ENCODE measurements at places on chromosomes 16 and 17.

- no peak for DNase-seq
These were observed 3.7 kb upstream of the SLC6A2 start for GRCh38 chr16:55651841-55652824.

GRCh38 chr17:51155416-51155815 is 2.1 kb downstream of the NME1 start:
- DNase-seq = no peak

- DNase-seq = no peak
These were observed 35.2 kb upstream of the STH start for GRCh38 chr17:45963889-45964288.

DNA sequence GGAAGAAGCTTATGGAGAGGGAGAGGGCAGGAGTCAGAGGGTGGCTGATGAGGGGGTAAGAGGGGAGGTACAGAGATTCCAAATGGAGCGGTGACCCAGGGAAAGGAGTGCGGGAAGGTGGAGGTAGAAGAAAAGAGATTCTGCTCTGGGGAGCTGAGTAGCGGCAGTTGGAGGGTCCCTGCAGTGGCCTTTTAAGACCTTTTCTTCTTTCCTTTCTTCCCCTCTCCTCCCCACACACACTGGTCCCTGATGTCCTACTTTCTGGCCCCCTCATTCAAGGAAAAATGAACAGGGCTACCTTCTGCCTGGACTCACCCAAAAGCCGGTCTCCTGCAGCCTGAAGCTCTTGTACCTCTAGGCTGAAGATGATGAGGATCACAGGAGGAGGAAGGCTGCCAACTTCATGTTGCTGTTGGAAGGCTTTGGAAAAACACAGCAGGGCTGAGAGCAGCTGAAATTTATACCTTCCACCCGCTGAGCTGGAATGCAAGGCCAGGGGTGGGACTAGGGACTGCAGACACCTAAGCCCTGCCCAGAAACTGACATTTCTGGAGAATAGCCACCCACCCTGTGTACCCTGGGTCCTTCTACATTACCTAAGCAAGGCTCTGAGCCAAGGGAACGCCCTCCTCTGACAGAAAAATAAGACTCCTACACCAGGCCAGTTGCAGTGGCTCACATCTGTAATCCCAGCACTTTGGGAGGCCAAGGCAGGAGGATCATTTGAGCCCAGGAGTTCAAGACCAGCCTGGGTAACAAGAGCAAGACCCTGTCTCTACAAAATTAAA is 9.4 kb upstream of the HEATR6 start:
- peak; percentile 67 for DNase-seq

DNA sequence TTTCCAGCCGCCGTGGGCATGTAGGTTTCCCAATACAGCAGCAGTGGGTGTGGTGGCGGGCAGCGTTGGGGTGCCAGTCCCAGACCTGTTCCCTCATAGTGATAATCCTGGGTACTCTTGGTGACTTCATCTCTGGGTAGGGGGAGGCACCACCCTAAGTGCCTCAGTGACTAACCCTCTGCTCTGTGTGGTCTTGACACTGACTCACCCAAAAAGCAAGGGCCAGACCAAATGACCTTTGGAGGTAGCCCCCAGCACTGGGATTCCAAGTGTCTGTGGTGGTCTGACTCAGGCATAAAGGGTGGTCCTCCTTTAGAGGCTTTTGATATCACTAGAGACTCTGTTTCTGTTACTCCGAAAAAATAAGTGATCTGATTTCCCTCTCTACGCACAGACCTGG is 908 bp downstream of the CALB2 start:
- DNase-seq = no peak

GRCh38 chr17:16197276-16197675 is 18.1 kb downstream of the NCOR1 start:
- no peak for DNase-seq

DNA sequence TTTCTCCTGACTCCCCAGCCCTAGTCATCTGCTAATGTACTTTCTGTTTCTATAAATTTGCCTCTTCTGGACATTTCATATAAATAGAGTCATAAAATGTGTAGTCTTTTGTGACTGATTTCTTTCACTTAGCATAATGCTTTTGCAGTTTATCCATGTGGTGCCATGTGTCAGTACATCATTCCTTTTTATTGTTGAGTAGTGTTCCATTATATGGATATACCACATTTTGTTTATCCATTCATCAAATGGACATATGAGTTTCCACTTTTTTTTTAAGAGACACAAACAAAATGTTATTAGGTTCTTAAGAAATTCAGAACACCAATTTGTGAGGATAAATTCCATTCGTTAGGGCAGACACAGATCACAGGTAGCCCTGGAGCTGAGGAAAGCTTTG is 11.0 kb downstream of the DBF4B start:
- no peak for DNase-seq

DNA sequence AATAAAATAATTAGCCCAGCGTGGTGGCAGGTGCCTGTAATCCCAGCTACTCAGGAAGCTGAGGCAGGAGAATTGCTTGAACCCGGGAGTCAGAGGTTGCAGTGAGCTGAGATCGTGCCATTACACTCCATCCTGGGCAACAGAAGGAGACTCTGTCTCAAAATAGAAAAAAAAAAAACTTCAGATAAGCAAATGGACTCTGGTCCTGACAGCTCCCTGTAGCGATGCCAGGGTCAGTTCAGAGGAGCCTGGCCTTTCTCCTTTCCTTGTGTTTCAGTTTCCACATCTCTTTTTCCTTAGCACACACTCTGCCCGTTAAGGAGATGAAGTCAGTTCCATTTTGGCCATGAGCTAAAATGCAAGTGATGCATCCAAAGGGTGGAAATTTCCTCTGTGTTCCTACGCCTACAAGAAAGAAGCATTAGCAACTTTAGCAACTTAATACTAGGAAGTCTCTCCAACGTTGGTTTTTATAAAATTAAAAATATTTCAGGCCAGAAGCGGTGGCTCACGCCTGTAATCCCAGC is 11.6 kb upstream of the GRB2 start:
- DNase-seq = no peak

GRCh38 chr16:56872863-56873391 is 7.9 kb downstream of the SLC12A3 start:
- no peak for DNase-seq

GRCh38 chr16:78436846-78437245 is 337.4 kb downstream of the WWOX start:
- no peak for DNase-seq

GRCh38 chr16:53626161-53626560 is 77.5 kb downstream of the RPGRIP1L start:
- DNase-seq = no peak

DNA sequence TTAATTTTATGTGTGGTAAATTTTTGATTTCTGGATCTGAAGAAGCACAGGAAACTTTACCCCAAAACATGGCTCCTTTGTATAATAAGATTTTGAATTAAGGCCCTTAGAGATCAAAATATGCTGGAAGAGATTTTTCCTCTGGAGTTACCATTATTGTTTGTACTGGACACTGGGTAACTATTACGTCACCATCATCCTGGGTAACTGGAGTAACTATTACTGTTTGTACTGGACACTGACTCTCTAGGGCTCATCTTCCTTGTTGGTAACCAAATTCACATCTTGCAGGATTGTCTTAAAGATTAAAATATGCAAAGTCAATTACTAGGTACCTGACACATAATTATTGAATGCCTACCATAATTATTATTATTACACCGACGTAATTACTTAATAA is 593.8 kb upstream of the GOT2 start:
- DNase-seq = no peak

- DNase-seq = peak; percentile 44
These were observed 238.7 kb upstream of the TBX2 start for GRCh38 chr17:61160789-61161445.

GRCh38 chr16:53761962-53762703 is 58.2 kb downstream of the FTO start:
- no peak for DNase-seq

GRCh38 chr17:31596382-31597323 is 205.2 kb downstream of the RAB11FIP4 start:
- peak; percentile 99 for DNase-seq

GRCh38 chr17:57436565-57436964 is 180.2 kb downstream of the MSI2 start:
- no peak for DNase-seq

GRCh38 chr16:1363501-1364041 is 11.8 kb downstream of the GNPTG start:
- peak; percentile 14 for DNase-seq

- no peak for DNase-seq
These were observed 67.5 kb downstream of the GNAO1 start for GRCh38 chr16:56258508-56259424.

DNA sequence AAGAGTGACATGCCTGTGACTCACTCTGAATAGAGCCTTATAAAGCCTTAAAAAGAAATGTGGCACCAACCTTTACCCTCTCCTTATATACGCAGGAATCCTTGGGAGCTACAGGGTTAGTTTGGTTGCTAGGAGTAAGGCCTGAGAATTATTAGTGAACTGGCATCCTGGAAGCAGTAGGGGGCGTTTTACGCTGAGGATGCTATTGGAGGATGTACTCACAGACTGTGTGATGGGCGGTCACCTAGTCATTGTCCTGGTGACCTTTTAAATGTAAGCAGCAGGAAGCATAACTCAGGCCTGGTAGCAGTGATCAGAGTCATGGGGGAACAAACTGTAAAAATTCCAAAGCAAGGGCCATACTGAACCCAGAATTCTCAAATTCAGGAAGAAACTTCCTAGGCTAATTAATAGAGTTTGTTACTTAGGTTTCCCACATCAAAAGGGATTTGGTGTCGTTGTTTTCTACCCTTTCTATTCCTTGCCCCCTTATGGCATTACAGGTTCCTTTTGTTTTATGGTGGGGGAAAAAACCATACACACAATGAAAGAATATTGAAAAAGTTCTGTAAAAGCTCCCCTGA is 153.8 kb downstream of the SNX11 start:
- DNase-seq = no peak

DNA sequence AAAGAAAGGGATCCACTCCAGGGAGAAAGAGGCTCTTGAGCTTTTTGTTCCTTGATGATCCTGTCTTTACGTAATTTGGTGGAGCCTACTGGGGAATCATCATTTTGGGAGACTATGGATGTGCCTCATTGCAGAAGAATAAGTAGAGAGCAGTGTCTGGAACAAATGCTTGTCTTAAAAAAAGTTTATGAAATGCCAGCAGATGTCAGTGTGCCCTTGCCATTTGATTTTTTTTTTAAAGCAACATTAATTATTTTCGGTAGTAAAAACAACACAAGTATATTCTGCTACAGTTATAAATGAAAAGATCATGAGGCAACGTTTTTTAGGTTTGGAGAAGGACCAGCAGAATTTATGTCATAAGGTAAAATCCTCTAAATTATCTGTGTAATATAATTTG is 934.8 kb upstream of the EEF2KMT start:
- no peak for DNase-seq

DNA sequence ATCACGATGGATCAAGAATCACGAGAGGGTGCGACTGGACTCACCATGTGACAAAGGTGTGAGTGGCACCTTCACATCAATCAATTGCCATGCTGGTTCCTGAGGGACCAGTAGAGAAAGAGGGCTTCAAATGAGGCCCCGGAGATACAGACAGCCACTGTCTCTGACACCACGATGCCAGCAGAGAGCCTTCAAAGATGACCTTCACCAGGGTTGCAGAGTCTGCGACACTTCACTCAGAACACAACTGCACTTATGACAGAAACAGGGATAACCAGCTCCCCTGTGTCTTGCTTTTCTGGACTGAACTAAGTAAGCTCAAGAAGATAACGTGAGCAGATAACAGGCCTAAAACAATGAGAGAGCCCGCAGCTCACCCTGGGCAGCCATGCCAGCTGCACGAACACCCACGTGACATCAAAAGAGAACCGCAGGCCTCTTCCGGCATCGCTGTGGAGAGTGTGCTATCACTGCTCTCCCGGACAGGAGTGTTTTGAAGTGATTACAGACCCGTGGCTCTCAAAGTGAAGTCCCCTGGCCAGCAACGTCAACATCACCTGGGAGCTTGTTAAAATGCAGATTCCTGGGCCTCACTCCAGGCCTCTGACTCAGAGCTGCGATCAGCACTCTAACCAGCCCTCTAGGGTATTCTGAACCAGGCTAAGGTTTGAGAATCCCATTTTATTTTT is 36.4 kb downstream of the KLHDC4 start:
- DNase-seq = no peak

DNA sequence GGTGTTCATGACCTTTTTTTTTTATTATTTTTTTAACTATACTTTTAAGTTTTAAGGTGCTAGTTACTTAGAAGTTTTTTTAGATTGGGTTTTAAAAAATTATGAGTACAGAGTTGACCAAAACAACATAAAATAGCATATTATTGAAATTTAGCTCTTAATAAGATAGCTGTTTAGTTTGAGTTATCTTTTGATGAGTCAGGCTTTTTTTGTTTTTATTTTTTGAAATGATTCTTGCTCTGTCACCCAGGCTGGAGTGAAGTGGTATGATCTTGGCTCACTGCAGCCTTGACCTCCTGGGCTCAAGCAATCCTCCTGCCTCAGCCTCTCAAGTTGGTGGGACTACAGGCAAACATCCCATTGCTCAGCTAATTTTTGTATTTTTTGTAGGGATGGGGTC is 13.6 kb downstream of the ZNF750 start:
- DNase-seq = no peak

GRCh38 chr16:67184995-67185650 is 1.4 kb upstream of the MATCAP1 start:
- DNase-seq = peak; percentile 80

DNA sequence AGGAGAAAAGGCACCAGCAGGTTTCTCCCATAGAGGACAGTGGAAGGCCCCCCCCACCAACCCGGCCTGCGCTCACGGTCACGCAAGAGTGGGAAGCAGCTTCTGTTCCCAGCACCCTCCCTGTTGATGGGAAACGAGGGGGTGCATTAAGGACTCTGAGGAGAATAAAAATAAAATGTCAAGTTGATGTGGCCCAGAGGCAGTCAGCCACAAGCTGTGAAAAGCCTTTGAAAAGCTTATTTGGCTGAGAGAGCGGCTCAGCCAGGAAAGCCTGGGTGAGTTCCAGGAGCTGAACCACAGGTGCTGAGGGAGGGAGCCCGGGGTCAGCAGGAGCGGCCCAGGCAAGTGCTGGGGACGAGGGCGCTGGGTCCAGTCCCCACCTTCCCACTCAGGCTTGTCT is 26.9 kb upstream of the SPATA32 start:
- no peak for DNase-seq

DNA sequence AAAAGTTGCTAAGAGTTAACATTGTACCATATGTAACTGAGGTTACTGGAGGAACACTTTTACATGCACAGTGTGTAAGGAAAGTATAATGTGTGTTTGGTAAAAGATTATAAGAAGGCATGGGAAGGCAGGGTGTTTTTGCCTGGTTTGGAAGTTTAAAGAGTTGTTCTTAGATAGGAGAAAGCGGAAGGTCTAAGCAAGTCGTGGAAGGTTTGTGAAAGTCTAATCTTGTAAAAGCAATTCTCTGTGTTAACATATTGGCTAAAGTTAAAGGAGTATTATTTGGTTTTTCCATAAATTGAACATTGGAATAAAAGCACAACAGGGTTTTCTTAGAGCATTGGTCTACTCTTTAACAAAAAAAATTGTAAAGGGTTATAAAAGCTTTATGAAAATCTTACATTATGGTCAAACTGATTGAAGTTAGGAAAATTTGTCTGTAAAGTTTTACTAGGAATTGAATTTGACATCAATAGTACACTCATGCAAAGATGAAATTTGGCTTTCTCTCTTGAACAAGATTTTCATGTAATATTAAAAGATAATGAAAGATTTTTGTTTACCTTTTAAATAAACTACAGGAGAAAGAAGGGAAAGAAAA is 4.7 kb upstream of the CANT1 start:
- no peak for DNase-seq

- no peak for DNase-seq
These were observed 1.7 kb downstream of the DEXI start for GRCh38 chr16:10940501-10941079.

- no peak for DNase-seq
These were observed 5.4 kb downstream of the TLE7 start for GRCh38 chr16:71436473-71436872.

GRCh38 chr17:17098551-17099179 is 56.4 kb downstream of the MPRIP start:
- peak; percentile 57 for DNase-seq
